ENCODE measurements at places on chromosomes 4 and X.

DNA sequence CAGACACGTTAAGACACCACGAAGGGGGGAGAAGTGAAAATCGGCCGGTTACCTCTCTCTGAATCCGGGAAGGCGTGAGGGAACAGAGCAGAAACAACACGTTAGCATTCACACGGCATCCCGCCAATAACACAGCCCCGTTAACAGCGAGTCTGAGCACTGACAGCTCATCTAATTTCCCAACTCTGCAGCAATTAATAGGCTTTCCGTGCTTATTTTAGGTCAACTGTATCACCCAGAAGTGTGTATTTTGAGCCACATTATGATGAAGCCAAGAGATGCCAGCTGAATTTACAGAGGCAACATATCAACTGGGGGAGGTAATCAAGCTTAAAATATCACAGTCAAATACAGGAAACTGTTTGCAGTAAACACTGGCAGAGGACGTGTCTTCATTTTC, 92.6 kb downstream of the NSUN7 start:
- no peak for DNase-seq

- no peak for DNase-seq
These were observed 61.7 kb downstream of the SLIT2 start for GRCh38 chr4:20313237-20314030.

GRCh38 chr4:16439768-16440167, 213.5 kb upstream of the TAPT1 start:
- DNase-seq = no peak

GRCh38 chr4:169098969-169099690, 89.1 kb upstream of the CBR4 start:
- no peak for DNase-seq

DNA sequence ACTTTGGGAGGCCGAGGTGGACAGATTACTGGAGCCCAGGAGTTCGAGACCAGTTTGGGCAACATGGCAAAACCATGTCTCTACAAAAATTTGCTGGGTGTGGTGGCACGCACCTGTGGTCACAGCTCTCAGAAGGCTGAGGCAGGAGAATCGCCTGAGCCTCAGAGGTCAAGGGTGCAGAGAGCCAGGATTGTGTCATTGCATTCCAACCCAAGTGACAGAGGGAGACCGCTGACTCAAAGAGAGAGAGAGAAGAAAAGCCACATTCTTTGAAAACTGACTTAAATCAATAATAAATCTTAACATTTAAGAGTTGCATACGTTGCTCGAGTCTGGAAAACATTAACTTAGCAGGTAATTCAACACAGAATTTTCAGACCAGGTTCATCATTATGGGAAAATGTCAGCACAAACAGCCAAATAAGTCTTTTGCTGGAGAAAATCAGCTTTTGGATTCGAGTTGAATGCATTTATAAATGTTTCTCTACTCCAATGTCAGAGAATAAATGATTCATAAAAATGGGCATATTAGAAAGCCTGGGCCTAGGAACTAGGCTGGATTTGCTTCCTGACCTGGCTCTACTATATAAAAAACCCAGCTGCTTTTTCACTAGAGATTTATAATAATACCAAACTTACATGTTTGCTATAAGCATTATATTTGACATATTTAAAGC, 68.3 kb upstream of the RBPJ start:
- no peak for DNase-seq

DNA sequence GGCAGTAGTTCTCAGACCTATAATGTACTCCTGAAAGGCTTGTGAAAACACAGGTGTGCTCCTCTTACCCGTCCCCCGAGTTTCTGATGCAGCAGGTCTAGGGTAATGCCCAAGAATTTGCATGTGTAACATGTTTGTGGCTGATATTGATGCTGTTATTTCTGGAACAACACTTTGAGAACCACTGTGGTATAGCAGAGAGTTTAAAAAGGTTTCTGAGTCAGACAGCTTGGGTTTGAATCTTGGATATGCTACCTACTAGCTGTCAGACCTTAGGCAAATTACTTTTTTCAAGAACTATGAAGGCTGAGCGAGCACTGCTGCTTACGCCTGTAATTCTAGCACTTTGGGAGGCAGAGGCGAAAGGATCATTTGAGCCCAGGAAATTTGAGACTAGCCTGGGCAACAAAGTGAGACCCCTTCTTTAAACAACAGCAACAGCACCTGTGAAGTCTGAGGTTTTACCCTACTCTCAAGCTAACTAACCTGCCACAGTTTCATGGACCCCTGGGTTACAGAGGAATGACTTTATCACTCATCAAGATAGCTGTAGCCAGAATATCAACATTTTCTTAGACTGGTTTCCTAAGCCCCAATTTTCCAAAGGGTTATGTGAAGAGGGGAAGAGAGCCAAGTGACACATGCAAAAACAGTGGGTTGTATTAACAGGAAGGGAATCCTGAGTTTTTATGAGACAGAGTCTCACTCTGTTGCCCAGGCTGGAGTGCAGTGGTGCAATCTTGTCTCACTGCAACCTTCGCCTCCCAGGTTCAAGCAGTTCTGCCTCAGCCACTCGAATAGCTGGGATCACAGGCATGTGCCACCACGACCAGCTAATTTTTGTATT, 5.1 kb downstream of the AFF1 start:
- no peak for DNase-seq

- no peak for DNase-seq
These were observed 98.0 kb downstream of the RELL1 start for GRCh38 chr4:37588150-37588549.

Data from activated CD8-positive, alpha-beta memory T cell treated with anti-CD3 and anti-CD28 coated beads for 1 hour (primary cell).